ENCODE measurements at places on chromosomes 7 and 10.

GRCh38 chr7:16916105-16916639 is 34.4 kb upstream of the AGR3 start:
- no peak for DNase-seq

GRCh38 chr10:4018054-4018511 is 233.1 kb upstream of the KLF6 start:
- DNase-seq = no peak

- DNase-seq = no peak
These were observed 12.3 kb downstream of the KLHL7 start for GRCh38 chr7:23117841-23118240.

DNA sequence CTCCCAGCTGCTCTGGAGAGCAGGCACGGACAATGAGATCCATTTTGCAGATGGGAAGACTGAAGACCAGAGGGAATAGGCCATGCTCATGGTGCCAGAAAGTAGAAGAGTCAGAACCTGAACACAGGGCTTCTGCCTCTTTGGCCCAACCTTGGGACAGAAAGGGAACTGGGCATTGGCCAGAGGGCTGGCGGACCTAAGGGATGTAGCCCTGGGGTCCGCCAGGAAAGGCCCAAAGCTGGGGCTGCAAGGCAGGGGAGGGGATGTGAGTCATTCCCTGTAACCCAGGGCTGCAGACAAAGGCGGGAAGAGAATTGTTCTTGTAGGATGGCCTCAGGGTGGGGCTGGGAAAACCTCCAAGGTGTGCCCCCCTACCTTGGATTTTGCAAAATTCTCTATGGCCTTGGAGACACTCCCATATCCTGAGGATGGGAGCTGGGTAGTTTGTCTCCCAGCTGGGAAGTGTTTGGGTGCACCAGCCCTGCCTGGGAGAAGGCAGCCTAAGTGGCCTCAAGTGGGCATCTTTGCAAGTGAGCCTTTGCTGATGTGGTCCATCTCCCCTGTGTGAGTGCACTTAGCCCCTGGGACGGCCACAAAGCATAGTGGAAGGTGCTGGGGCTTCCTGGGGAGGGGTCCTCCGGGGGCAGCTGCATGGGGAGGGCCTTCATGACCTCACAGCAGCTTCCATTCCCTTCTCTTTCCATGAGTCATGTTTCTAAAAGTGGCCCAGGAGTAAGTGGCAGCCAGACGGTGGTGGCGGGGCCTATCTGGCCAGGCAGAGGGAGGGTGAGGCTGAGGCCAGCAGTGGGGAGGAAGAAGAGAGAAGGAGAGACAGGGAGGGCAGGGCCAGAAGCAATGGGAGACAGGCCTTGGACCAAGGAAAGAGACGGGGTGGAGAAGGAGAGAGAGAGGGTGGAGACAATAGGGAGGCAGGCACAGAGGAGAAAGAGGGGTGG is 9.2 kb downstream of the AQP1 start:
- DNase-seq = no peak

GRCh38 chr7:156032973-156033372 is 220.7 kb upstream of the SHH start:
- DNase-seq = no peak

DNA sequence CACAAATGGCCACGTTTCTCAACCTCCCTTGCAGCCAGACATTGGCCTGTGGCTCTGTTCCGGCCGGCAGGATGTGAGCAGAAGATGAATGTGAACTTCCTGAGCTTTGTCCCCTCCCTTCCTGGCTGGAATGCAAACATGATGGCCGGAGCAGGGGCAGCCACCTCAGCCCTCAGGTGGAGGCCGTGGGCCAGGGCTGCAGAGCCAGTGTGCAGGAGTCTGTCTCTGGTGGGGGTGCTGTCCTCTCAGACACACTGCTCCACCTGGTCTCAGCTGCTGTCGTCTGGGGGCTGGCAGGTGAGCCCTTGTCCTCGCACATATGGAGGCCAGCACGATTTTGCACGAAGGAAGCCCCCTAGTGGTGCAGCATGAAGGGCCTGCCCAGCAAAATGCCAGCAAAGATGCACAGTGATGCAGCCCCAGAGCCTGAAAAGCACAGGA is 25.3 kb upstream of the PWWP2B start:
- DNase-seq = no peak

GRCh38 chr10:11822809-11823121 is 391 bp upstream of the PROSER2 start:
- no peak for DNase-seq

DNA sequence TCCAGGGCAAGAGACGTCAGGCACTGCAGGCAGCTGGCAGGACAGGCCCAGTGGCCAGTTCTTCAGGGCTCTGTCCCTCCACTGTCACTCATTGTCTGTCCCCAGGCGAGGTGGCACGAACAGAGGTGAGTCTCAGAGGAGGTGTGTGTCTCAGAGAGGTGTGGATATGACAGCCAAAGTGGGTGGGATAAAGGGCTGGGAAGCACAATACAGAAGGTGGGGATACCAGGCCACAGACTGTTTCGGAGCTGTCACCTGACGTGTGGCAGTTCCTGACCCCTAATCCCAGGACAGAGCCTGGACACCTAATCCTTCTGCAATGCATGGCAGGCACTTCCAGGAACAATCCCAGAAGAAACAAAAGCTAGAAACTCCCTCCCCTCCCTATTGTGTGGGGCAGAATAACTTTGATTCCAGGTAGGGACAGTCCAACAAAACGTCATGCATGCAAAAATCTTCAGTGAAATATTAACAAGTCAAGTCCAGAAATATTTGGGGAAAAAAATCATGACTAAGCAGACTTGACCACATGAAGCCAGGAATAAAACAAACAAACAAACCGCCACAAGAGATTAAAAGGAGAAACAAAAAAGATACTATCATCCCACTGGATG is 11.6 kb downstream of the KLRG2 start:
- DNase-seq = no peak

DNA sequence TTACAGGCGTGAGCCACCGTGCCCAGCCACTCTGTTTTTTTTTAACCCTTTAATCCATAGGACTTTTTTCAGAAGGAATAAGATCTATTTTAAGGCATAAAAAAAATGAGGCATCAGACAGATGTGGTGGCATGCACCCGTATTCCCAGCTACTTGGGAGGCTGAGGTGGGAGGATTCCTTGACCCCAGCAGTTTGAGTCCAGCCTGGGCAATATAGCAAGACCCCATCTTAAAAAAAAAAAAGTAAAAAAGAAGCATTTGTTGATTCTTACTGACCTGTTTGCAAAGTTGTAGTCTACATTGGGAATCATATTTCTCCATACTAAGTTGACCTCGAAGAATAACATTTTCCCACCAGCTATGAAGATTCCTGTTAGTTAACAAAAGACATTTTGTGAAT is 38.6 kb downstream of the VCL start:
- no peak for DNase-seq

DNA sequence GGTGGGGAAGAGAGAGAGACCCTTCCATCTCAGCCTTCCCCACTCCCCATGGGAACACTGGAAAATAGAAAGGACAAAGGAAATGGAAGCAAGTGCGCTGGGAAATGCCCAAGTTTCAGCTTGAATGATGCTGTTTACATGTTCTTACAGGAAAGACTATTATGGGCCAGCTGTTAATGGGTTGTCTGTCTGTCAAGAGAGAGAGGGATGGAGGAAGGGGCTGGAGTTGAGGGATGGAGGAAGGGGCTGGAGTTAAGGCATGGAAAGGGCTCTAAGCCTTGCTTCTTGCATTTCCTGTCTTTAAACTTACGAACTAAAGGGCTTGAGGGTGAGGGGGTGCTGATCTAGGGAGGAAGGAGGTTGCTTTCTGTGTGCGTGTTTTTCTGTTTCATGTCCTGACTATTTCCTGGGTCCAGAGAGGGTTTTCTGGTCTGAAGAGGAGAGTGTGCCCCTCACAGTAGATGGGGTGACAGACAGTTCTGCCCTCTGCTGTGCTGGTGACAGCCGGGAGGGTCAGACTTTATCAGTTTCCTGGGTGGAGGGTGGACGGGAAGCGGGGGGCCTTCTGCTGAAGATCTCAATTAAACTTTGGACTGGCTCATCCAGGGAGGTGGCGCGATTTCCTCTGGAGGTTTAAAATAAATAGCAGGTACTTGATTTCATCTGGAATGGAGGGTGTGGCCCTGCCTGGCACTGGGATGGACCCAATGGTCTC is 30.5 kb downstream of the GRK5 start:
- DNase-seq = no peak

DNA sequence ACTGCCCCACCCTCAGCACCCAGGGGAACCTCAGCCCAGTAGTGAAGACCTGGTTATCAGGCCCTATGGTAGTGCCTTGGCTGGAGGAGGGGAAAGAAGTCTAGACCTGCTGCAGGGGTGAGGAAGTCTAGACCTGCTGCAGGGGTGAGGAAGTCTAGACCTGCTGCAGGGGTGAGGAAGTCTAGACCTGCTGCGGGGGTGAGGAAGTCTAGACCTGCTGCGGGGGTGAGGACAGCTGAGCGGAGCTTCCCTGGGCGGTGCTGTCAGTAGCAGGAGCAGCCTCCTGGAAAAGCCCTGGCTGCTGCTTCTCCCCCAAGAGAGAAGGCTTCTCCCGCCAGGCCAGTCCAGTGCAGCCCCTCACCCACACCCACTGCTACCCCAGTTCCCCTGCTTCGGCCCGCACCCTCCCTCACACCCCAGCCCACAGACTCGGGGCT is 6.3 kb downstream of the NOS3 start:
- no peak for DNase-seq

DNA sequence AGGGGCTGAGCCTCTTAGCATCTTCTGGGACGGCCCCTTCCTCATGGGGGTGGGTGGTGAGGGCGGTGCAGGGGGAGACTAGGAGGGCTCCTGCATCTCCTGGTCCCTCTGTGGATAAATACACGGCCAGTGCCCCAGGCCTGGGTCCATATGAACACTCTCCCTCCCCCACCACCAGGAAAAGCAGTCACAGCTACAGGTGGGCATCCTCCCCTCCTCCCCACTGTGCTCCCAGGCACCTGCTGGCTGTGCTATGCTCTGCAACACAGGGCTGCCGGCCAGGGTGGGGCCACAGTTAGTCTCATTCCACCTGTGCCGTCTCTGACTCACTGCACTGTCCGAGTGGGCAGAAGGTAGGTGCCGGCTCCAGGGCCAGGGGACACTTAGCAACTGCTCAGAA is 87.3 kb upstream of the INSIG1 start:
- no peak for DNase-seq

DNA sequence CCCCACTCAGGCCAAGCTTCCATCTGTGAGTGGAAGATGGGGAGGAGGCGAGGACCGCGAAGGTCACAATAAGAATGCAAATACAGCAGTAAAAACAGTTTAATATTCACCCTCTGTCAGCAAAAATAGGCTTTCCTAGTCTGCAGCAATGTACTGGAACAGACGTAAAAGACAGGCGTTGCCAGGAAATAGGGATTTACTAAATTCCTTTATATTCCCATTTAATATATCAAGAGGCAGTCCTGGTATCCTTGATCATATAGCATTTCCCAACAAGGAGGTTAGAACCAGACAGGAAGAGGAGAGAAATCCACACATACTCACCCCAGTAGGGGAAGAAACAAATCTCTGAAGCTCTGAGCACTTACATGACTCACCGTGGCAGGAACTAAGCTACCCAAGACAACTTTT is 1054.9 kb upstream of the C7orf33 start:
- no peak for DNase-seq

DNA sequence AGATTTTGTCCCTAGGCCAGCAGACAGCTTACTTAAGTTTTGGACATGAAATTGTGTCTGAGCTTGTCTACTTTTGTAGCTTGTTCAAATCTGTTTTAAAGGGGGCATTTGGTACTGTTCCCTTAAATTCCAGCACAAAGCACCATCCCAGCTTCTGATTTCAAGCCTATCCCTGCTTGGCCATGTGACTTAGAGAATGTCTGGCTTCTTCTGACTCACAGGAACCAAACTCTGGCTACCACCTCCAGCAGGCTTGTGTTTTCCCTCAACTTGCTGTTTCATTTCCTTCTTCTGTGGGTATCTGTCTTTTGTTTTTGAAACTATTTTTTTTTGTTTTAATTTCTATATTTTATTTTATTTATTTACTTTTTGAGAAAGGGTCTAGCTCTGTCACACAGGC is 97.9 kb upstream of the FZD8 start:
- no peak for DNase-seq

- DNase-seq = no peak
These were observed 69.0 kb downstream of the TNRC18 start for GRCh38 chr7:5354460-5355232.

DNA sequence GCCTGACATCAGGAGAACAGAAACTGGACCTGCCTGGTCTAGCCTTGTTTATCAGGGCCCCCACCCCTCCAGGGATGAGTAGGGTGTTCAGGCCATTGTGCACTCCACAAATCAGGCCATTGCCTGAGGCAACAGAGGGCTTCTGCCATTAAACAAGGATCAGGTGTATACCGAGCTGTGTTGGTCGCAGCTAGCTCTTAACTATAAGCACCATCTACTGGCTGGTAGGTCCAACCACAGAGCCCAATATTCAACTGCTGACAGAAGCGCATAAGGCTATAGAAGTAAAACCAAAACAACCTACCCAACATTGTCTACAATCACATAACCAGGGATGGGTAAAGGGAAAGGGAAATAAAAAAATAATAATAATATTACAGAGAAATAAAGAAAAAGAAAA is 451.7 kb upstream of the TEX47 start:
- DNase-seq = no peak

GRCh38 chr7:116674508-116675173 is 2.6 kb downstream of the MET start:
- no peak for DNase-seq

DNA sequence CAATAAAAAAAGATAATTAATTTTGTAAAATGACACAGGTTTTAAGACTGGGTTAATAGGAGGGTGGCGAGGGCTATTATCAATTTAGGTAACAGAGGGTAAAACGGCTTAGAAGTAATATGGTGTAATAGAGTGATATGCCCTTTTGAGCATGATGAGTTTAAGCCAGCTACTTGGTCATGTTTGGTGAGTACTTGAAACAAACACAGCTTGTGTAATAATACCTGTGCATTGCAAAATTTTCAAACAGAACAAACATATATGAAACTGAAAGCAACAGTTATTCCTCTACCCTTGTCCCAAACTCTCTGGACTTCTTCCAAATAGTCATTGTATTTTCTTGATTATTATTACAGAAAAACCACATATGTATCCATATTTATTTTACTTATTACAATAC is 241.7 kb downstream of the MAGI2 start:
- no peak for DNase-seq

DNA sequence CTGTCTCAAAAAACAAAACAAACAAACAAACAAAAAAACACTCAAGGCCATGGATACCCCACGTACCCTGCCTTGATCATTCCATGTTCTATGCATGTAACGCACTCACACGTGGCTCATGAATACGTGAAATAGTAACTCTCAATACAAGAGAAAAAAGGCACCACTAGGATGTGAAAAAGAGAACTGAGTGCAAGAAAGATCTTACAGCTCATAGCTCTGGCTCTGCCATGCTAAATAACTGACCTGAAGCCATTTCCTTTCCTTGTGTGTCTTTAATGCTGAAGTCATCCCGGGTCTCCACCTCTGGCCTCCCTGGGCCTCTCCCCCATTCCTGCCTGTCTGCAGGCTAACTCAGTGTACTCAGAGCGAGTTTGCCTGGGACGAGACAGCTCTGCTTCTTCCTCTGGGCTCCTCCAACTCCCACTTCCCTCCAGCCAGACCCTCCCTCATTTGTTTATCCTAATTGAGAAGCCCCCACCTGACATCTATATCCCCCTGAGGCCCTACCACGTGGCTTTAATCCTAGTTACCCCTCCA is 117.3 kb downstream of the PRPF18 start:
- DNase-seq = no peak

GRCh38 chr10:91987397-91988037 is 63.9 kb downstream of the BTAF1 start:
- no peak for DNase-seq

GRCh38 chr10:42952349-42952748 is 124.5 kb upstream of the RET start:
- DNase-seq = peak; percentile 80

- DNase-seq = no peak
These were observed 319 bp upstream of the GATA3 start for GRCh38 chr10:8054244-8054493.

GRCh38 chr7:32318300-32319011 is 171.7 kb downstream of the LSM5 start:
- DNase-seq = no peak
